ENCODE measurements at places on chromosomes 3 and 15.

DNA sequence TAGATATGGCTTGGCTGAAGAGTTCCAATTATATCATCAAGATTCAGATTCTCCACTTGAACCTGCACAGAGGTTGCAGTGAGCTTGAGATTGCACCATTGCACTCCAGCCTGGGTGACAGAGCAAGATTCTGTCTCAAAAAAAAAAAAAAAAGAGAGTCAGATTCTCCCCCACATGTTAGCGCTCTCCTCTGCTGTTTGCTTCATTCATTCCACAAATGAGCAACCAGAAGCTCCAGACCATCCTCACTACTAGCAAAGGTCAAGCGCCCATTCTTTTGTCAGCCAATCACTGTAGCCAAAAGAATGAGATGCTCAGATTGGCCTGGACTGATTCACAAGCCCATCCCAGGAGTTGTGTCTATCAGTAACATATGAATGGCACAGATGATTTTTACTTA, 28.4 kb upstream of the TCF12 start:
- no peak for DNase-seq

- DNase-seq: no peak
These were observed 38.8 kb downstream of the LRRFIP2 start for GRCh38 chr3:37135561-37135960.

GRCh38 chr3:41029356-41029755, 169.9 kb upstream of the CTNNB1 start:
- DNase-seq: no peak

DNA sequence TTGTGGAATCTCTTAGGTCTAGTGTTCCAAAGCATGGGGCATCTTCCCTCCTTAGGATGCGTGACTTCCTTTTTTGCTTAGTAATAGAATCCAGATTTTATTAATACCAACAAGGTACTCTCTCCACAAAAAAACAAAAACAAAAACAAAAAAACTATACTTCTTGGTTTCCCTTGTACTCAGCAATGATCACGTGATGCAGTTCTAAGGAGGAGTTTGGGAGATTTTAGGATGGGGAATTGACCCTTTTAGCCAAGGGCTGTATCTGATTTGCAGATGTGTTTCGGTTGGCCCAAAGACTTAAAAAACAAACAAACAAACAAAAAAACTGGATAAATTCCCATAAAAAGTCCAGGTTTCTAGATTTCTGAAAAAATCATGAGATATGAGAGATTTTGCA, 12.6 kb upstream of the TMEM108 start:
- no peak for DNase-seq

- no peak for DNase-seq
These were observed 5.7 kb downstream of the GPR27 start for GRCh38 chr3:71759401-71759800.

- DNase-seq: no peak
These were observed 229.7 kb upstream of the ICE2 start for GRCh38 chr15:60708684-60709083.
